Stimulated activated CD8-positive, alpha-beta memory T cell treated with anti-CD3 and anti-CD28 coated beads, Interleukin-15, amount 100 ng/mL, for 1 hour (primary cell): ENCODE measurements at places on chromosomes 3 and 15.
A peak's percentile ranks its signal among the peaks of the same experiment; 100 is the strongest.

DNA sequence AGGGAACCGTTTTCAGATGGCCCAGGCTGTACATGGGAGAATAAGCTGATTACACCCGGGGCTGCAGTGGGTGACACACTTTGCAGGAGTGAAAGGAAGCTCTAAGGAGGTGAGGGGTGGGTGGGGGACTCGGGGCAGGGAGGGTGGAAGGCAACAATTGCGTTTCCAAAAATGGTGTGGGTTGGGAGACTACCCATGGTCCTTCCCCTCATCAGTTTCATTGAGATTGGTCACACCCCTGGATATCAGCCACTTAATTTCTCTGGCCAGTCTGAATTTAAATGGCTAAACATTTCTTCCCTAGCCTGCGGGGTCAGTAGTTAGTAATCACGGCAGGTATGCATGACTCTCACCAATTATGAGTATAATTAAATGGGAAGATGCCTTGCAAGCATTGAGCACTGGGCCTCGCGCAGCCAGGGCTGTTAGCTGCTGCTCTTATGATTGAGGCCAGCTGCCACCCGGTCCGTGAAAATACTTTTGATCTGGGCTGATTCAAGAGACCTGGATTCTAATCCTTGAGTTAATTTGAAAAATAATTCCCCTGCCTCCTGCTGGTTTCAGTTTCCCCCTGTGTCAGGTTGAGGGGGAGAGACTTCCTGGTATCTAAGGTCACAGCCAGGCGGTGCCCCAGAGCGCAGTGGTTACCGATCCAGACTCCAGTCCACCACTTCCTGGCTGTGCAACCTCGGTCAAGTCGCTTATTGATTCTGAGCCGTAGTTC is 23.3 kb downstream of the SLC6A6 start:
- no peak for DNase-seq

DNA sequence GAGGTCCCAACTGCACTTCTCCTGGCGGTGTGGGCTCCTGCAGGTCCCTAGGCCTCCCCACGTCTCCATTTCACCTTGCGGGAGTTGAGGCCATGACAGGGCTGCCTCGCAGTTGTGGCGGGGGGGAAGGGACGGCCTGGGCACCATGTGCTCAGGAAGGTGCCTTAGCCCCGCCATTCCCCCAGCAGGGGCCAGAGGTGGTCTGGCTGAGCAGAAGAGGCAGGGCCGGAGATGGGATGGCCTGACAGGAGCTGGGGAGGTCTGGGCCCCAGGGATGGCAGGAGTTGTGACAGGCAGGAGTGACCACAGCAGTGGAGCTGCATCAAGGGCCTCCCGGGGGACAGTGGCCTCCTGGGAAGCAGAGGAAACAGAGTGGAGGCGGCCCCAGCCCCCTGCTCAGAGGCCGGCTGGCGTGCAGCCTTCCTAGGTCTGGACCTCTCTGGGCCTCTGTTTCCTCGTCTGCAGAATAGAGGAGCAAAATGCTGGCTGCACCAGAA is 18.7 kb upstream of the KLF15 start:
- DNase-seq = no peak

GRCh38 chr15:99239545-99240198 is 9.7 kb downstream of the TTC23 start:
- DNase-seq = no peak

- no peak for DNase-seq
These were observed 24.2 kb downstream of the STARD5 start for GRCh38 chr15:81299630-81300273.

- no peak for DNase-seq
These were observed 604 bp downstream of the ISL2 start for GRCh38 chr15:76337059-76337695.

DNA sequence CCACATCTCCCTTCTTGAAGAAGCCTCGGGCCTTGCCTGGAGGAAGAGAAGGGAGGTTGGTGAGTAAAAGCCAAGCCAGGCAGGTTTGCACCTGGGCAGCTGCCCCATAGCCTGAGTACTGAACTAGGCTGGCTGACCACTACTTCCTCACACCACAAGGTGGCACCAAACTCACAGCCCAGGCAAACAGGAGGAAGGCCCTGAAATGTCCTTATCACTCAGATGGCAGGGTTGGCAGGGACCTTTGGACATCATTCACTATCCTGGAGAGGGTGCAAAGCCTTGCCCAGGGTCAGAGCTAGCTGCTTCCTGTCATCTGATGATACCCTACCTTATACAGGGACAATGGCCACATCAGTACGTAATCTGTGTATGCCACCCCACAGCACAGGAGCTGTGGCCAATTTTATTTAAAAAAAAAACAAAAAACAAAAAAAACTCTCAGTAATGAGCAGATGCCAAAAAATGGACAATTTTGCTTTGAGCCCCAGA is 2.2 kb upstream of the GRAMD2A start:
- DNase-seq = peak; percentile 54

GRCh38 chr3:100257586-100257985 is 3.2 kb upstream of the TBC1D23 start:
- DNase-seq = no peak

DNA sequence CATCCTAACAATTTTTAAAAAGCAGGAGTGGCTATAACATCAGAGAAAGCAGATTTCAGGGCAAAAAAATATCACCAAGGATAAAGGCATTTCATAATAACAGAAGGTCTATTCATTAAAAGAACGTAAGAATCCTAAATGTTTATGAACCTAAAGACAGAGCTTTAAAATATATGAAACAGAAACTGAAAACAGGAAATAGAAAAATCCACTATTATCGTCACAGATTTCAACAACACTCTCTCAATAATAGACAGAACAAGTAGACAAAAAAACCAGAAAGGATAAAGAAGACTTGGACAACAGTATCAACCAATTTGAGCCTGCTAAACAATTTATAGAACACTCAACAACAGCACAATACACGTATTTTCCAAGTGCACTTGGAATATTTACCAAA is 71.4 kb downstream of the FBXL22 start:
- DNase-seq = no peak

DNA sequence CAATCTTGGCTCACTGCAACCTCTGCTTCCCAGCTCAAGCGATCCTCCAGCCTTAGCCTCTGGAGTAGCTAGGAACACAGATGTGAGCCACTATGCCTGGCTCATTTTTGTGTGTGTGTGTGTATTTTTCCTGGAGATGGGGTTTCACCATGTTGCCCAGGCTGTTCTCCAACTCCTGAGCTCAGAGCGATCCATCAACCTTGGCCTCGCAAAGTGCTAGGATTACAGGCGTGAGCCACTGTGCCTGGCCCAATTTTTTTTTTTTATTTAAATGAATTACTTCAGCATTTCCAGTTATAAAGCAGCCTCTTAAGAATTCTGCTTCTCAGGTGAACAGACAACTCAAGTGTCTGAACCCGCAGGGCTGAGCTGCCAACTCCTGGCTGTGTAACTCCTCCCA is 20.1 kb upstream of the ST3GAL6 start:
- no peak for DNase-seq

GRCh38 chr3:177995381-177996085 is 540.7 kb upstream of the KCNMB2 start:
- no peak for DNase-seq

- DNase-seq = no peak
These were observed 77.1 kb downstream of the IQCH start for GRCh38 chr15:67331676-67332075.

DNA sequence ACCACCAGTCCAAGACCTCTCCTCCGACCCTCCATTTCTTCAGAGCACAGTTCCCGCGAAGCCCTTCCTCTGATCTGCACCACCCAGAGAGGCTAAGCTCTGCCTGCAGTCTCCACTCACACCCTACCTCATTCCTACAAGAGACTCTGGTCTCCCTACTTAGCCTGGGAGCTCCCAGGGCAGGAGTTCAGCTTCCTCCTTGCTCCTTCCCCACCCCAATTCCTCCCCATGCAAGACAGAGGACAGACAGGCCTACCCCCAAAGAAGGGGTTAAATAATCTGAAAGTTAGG is 12.6 kb upstream of the VIPR1 start:
- no peak for DNase-seq

GRCh38 chr3:66138336-66139313 is 82.2 kb upstream of the SLC25A26 start:
- DNase-seq = no peak

DNA sequence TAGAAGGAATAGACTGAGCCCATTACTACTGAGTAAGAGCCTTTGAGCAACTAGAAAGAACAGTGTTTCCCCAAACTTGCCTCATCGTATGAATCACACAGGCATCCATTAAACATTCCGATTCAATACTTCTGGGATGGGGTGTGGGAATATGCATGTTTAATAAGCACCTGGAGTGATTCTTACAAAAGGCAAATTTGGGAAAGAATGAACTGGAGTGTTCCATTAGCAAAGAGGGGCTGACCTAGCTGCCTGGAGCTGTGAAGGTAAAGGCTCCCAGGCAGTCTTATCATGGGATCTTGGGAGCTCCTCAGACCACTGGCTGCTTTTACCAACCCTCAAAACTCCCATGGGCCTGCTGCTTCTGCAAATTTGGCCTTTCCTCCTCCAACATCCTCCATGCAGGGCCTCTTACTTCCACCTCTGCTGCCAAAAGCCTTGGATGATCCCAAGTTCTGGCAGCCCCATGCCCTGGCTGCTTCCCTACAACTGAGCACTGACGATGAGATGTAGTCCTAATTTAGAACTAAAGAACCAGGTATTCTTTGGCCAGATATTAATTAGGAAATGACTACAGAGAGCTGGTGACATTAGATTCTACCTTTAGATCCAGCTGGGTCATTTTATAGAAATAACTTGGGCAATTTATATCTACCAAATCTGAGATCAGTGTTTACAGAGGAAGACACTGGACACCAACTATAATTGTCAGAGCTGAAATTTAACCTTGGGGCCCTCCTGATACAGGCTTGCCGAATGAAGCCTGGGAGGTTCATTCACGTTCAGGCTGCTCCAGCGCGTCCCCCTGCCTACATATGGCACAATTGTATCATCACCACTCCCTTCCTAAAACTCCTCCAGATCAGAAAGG is 11.2 kb upstream of the HOMER2 start:
- no peak for DNase-seq

GRCh38 chr15:30830961-30831360 is 72.8 kb upstream of the FAN1 start:
- no peak for DNase-seq

GRCh38 chr3:176447369-176447768 is 749.9 kb downstream of the TBL1XR1 start:
- no peak for DNase-seq

GRCh38 chr3:98568402-98568801 is 25.0 kb downstream of the CPOX start:
- DNase-seq = no peak

DNA sequence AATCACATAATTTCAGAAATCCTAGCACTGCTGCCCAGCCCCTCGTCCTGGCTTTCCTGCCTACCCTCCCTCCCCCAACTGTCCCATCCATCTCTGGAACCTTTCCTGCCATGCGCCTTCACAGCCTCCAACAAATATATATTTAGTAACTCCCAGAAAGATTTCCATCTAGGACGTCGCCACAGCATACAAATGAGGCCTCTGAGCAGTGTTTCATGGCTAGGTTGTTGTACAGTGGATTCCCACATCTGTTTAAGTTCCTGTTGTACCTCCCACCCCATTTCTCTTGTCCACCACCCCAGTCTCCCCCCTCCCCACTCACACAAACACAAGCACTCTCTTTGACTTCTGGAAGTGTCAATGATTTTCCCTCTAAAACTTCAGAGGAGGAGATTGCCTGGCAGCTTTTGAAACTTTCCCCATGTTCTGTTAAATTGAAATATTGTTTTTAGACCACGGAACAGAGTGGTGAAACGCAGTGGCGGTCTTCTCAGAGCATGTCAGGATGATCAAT is 280.3 kb upstream of the RORA start:
- no peak for DNase-seq

- DNase-seq = no peak
These were observed 55.1 kb downstream of the DNAJB8 start for GRCh38 chr3:128411574-128412064.

GRCh38 chr3:124203292-124203691 is 211.4 kb upstream of the ROPN1 start:
- DNase-seq = no peak

DNA sequence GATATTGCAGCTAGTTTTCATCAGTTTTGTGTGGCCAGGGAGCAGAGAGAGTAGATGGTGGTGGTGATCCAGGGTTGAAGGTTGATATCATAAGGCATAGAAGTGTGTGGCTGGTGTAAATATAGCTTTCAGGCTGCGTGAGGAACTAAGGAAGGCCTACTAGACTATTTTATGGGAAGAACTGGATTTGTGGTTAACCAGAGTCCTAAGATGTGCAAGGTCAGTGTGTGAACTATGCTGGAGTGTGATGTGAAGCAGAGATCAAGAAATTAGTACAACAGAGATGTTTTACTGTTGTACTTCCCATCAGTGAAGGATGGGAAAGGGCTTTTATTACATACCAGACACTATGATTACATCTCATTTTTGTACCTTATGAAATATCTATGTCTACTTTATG is 41.5 kb downstream of the MAPK6 start:
- DNase-seq = no peak

DNA sequence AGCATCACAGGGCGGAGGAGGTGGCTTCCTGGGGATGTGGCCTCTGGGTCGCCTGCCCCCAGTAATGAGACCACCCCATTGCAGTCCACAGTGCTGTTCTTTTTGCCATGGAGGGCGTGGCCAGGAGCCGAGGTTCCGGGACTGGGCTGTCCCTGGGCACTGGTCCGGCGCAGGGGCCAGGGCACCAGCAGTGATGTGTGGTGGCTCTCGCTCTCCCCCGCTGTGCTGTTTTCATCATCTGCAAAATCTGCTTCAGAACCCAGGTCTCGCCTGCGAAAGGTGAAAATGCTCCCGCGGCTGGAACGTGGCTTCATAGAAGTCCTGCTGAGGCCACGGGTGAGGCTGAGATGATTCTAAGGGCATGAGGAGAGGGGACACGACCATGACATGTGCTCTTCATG is 45.8 kb downstream of the SCN5A start:
- DNase-seq = no peak

GRCh38 chr3:4438296-4438695 is 28.8 kb downstream of the SUMF1 start:
- DNase-seq = no peak

DNA sequence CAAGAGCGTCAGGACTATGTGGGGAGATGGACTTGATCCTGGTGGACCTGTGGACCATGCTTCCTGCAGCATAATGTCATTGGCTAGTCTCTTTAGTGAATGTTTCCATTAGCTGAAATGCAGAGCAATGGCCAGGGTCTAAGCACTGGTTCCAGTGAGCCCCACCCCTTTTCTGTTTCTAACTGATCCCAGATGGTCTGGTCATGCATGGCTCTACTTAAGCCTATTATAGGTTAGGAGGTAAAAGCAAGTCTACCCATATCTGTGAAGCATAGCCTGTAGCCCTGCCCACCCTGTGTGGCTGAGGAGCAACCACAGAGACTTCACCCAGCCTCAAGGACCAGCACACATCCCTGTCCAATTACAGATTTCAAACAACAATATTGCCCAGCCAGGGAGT is 419.2 kb downstream of the ZNF385D start:
- no peak for DNase-seq

- no peak for DNase-seq
These were observed 25.5 kb downstream of the SLC12A8 start for GRCh38 chr3:125186800-125187598.

GRCh38 chr3:158105710-158106253 is 438 bp downstream of the SHOX2 start:
- no peak for DNase-seq
